Lower leg skin (tissue), 4 donors: ENCODE measurements at places on chromosomes 5 and 9. TPM values are rescaled to one million over a fixed set of nuclear protein-coding genes. Genes with fewer than 3 reads are reported as not detected.

DNA sequence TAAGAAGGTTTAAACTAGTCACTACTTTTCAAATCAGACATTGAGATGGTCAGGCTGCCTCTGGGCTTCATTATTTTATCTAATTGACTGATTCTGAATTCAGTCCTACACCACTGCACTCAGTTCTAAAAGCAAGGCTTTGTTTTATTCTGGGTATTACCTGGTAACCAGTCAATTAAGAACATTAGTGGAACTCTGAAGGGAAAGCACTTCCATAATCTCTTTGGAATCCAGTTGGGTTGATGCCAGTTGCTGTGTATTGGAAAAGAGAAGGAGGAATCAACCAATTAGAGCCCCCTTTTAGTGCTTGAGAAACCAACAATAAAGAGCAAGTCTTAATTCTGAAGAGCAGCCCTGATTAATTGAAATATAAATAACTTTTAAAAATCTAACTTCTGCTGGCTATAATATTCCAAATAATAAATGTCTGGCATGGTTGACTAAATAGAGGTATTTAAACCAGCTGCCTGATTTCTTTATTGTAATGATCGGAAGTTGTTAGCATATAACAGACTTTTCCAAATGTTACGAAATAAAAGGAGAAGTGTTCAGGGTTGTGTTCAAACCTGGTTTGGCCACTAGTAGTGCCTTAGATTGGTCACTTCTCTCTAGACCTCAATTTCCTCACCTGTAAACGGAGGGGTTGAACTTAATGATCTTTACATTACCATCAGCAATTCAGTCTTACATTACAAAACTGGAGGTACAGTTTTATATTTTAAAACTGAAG is 32.0 kb downstream of the CPEB4 start:
- no peak for DNase-seq

DNA sequence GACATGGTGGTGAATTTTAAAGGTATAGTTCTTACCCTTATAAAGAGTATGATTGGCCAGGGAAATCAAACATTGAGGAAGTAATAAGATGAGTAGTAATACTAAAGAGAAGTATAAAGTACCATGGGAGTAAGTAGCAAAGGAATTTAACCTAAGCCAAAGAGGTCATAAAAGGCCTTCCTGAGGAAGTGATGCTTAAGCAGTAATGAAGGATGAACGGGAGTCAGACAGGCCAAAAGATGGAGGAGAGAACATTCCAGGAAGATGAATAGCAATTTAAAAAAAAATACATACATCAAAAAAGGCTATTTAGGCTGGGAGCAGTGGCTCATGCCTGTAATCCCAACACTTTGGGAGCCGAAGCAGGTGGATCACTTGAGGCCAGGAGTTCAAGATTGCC is 29.0 kb downstream of the KLHL3 start:
- DNase-seq: no peak

DNA sequence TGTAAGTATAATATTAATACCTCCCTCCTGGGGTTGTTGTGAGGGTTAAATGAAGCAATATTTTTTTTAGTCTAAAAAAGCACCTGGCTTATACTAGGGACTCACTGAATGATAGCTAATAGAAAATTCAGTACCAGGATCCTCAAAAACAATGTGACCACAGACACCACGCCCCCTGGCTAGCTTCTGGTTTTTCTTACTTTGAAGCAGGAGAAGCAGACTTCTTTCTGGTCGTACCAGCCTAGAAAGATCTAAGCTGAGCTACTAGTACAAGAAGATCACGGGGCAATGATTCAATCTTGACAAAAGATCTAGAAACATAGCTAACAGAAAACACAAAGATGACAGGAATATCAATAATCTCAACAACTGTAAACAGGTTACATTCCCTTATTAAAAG is 218.5 kb upstream of the SLC30A5 start:
- no peak for DNase-seq

- DNase-seq: no peak
Measured at GRCh38 chr5:174453690-174454089, 270.7 kb upstream of the MSX2 start.

DNA sequence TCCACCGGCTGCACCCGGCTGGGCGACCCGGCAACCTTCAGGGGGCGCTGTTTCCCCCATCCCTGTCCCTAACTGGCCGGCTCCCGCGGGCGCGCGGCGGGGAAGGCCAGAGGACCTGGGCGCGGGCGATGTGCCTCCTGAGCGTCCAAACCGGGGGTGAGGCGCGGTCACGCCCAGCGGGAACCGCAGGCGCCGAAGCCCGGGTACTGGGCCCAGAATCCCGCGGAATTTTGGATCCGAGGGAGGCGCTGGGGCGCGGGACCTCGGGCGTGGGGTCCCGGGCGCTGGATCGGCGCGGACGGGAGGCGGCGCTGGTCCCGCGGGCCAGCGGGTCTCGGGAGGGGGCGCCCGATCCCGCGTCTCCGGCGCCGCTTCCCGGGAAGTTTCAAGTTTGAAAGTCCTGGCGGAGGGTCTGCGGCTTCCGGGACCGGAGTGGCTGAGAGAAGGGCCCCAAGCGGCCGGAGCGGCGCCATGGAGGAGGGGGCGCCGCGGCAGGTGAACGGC is at the start of gene PKN3:
Gene PKN3 (plus strand): TSS at position 59 of the 504 bp plus-strand sequence. CDS start 413 bp downstream, at position 472.
- peak; percentile 75 for DNase-seq

DNA sequence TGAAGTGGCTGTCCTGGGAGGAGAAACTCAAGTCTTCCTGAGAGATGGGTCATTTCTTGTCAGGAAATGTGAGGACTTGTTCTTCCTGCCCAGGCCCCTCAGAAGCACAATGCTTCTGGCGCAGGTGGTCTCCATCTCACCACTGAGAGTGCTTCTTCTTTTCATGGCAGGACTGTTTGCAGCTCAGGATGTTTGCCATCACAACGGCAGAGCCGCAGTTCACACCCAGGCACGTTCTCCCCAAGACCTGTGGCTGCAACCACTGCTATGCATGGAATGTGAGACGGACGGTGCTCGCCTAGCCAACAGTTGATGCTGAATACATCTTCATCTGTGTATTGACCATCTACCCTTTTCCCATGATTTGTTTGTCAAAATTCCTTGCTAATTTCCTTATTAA is 216.3 kb downstream of the GADD45G start:
- peak; percentile 17 for DNase-seq

DNA sequence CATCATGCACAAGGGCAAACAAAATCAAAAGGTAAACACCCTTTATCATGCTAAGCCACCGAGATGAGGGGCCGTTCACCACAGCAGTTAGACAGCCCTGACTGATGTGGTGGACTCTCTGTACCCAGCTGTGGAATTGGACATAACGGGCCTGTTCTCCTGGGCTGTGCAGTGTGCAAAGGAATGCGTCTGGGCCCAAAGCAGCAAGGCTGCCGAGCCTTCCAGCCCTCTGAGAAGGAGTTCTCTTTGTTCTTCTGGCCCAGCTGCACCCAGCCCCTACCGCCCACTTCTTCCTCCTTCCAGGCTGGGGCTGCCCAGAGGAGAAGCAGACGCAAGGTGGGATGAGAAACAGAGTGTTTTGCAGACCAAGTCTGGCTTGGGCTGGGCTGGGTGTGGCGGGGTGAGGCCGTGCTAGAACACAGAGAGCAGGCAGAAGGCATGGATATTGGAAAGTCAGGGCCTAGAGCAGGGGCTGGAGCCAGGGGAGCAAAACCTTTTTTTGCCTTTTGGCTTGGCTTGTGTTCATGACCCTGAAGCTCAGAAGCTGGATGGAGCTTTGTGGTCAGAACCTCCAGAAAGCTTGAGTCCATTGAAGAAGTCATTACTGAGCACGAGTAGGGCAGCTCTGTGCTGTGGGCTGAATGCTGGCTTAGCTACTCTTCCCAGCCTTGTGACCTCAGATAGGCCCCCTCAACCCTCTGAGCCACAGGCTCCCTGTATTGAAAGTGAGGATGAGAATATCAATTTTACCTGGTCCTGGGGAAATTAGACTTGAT is 49.8 kb upstream of the SH3PXD2B start:
- DNase-seq: peak; percentile 70

The F2RL1 gene
- 73.7 TPM for total RNA-seq

The HAVCR1 gene
- total RNA-seq: not detected

The CAMK4 gene
- 0.72 TPM for total RNA-seq
